ENCODE measurements at places on chromosomes 16 and 17.

DNA sequence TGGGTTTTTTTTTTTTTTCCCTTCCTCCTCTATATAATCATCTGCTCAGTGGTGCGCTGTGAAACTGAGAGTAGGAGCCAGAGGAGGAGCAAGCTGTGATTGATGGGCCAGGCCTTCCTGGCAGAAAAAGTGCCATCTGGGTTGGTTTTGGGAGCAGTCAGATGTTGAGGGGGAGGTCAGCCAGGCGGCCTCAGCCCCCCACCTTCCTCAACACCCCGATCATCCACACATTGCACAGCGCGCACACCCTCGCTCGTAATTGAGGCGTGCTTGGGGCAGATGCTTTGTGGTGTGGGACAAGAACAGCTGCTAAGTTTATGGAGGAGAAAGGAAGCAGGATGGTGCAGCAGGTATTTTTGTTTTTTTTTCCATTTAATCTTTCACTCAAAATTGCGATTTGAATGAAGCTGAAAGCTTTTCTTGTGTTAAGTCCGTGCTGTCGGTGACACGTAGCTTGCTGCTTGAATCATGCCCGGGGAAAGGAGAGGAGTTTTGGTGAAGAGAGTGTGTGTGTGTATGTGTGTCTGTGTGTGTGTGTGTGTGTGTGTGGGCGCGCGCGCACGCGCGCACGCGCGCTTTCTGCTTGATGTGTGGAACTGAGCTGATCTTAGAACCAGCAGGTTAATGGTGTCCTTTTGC lies 177.4 kb downstream of the RBFOX1 start:
- no peak for DNase-seq

DNA sequence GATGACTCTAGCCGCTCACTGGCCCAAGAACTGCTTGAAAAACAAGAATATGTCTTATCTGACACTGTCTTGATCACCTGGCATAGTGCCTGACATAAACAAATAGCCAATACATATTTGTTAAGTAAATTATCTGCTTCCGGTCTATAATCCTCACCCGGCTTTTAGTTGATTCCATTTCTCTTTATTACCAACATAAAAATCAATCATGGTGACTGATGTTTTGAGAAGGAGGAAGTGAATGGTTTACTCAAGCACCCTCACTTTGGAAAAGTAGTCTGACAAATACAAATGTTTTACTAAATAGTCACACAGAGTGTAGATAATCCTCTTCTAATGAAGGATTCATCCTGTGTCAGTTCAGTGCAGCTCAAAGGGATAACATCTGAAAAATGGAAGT lies 47.0 kb downstream of the SKAP1 start:
- DNase-seq, result no peak

- DNase-seq, result peak; percentile 5
Observed at GRCh38 chr17:70521821-70522256, 352.5 kb downstream of the KCNJ2 start.

DNA sequence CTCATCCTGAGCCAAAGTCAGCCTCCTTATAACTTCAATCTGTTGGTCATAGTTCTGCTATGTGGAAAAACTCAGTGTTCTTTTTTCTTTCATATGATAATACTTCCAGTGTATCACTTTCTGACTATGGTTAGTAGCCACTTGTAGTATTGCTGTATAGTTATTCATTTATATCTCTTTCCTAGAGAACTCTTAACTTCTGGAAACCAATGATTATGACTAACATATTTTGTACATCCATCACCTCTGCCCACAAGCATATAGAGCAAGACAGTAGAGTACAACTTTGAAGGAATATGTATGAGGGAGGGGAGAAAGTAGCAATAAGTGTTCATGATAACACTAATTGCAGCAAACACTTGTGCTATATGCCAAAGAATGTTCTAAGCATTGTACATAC lies 38.6 kb downstream of the COX10 start:
- no peak for DNase-seq

GRCh38 chr17:42002792-42003301 lies 14.4 kb downstream of the DNAJC7 start:
- DNase-seq, result no peak

GRCh38 chr16:10001258-10001775 lies 180.9 kb downstream of the GRIN2A start:
- no peak for DNase-seq

DNA sequence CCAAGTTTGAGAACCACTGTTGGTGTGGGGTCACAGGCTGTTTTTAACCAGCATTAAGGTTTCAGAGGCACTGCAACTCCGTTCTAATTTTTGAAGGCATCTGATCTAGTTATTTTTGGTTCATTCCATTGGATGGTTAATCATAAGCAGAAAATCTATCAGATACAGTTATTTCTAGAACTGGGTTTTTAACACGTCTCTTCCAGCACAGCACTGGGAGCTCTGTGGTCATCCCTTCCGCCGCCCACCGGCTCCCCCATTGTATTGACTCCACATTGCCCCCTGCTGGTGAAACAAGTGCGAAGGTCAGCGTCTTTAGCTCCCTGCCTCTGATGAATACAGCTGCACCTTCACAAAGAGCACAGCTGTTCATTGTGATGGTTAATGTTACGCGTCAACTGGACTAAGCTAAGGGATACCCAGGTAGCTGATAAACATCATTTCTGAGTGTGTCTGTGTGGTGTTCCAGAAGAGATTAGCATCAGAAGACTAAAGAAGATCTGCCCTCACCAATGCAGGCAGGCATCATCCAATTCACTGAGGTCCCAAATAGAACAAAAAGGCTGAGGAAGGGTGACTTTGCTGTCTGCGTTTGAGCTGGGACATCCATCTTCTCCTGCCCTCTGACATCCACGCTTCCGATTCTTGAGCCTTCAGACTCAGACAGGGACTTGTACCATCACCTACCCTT lies 8.5 kb downstream of the CCL18 start:
- peak; percentile 76 for DNase-seq

DNA sequence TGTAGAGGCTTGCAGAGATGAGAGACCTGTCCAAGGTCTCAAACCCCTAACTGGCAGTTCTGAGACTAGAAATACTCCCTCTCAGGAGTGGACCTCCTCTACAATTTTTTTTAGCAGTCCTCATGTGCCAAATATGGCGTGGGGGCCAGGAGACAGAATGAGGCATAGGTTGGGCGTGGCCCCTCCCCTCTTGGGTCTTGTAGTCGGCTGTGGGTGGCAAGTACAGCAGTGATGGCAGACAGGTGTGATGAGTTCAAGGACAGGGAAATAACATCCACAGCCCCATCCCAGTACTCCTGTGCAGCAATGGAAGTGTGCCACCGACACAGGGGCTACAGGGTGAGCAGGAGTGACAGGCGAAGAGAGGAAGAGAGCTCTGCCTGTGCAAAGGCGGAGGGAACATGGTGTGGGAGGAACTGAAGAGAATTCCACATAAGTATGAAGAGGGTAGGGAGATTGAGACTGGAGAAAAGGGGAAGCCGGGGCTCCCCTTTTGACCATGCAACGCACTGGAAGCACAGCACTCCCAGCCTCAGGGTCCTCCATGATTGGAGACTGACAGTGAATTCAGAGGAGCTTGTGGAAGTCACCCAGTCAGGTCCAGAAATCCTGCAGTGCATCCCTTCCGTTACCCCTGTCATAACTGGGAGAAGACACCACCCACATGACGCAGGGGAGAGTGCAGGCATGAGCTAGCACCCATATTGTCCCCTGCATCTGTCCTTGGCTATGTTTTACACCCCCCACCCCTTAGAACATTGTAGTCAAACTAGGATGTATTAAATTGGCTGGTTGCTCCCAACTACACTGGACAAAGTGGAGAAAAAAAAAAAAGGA lies 14.8 kb upstream of the CETP start:
- DNase-seq, result no peak

- no peak for DNase-seq
Observed at GRCh38 chr17:31696703-31697325, 162.2 kb downstream of the COPRS start.

GRCh38 chr16:30060836-30061554 lies 4.6 kb upstream of the ALDOA start:
- no peak for DNase-seq

GRCh38 chr16:30032083-30032819 lies 1.2 kb upstream of the TLCD3B start:
- DNase-seq, result peak; percentile 74

DNA sequence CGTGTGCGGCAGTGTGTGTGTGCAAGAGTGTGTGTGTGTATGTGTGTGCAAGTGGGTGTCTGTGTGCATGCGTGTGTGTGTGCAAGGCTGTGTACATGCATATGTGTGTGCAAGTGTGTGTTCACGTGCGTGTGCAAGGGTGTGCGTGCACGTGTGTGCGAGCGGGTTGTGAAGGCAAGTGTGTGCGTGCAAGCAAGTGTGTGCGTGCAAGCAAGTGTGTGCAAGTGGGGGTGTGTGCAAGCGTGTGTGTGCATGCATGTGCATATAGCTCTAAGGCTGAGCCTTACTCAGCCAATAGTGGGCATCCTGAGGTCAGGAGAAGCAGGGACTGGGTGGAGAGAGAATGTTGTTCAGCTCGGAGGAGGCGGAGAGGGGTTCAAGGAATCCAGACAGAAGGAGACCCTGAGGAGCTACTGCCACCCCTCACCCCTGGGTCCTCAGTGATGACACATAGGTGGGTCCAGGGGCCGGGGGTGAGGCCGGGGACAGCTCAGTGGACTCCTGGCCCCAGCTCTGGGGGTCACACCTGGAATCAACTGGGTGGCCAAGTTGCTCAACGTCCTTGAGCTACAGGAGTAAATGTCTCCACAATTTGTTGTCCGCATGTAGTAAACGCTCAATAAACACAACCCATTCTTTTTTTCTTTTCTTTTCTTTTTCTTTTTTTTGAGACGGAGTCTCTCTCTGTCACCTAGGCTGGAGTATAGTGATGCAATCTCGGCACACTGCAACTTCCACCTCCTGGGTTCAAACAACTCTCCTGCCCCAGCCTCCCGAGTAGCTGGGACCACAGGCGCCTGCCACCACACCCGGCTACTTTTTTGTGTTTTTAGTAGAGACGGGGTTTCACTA lies 1.8 kb downstream of the PRR29 start:
- DNase-seq, result no peak

GRCh38 chr17:74077231-74077630 lies 126.2 kb upstream of the RPL38 start:
- DNase-seq, result no peak

DNA sequence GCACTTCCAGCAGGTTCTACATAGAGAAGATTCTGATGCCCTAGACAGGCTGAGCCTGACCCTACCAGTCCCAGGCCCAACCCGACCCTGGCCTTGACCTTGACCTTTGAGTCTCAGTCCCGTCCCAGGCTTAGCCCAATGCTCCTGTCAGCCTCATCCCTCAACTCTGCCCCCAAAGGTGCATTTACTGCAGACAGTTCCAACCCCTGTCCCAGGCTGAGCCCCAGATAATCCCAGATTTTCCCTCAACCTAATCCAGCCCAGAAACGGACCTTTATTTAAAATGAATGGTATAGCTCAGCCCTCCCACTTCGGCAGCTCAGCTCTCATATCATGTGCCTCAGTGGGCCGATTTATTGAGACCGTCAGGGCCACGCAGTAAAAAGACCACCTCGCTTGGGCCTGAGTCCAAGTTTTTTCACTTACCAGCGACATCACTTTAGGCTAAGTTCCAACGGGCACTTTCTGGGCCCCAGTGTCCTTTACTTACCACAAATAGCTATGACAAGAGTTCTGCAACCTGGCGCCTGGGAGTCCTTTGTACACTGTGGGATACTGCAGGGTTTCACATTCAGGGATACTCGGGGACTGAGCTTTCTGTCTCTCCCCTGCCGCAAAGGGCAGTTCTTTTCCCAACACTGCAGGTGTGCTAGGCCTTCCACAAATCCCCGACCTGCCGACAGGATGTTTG lies 89.5 kb downstream of the WSCD1 start:
- no peak for DNase-seq

- no peak for DNase-seq
Observed at GRCh38 chr17:77828749-77829539, 129.6 kb upstream of the TNRC6C start.

DNA sequence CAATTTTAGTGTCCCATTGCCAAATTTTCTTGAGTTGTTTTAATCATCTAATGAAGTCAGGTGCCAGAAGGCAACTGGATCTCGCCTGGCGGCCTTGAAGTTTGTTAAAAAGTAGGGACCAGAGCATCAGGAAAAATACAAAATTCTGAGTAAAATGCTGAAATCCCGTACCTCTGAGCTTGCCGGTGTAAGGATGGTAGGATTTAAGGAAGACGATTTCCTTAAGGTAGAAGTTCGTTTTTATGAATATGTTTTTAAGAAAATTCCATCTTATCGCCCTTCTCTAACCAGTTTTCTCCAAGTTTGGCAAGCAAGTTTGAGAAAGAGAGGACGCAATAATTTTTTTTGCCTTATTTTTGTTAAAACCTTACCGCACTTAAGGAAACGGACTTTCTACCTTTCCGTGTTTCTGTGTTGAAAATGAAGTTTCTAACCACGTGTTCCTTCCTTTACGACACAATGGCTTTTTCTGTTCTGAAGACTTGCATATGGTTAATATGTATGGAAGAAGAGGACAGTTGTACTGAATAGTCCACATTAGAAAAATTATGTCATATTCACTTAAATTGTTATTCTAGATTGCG lies 748 bp downstream of the ATF7IP2 start:
- no peak for DNase-seq

DNA sequence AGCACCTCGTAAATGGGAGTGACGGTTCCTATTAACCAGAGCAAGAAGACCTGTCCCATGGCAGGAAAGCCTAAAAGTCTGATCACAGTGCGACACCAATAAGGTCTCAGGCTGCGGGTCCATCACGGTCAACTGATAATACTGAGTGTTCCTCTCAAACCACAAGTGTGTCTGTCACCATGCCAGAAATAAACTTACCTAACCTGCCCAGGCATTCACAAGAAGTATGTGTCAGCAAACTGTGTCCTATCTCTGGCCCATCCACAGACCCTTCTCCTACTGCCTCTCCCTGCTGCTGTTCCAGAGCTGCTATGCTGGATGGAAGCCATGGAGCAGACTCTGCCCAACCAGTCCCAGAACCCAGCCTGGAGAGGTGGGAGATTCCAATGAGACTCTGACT lies 73.5 kb downstream of the ZNF423 start:
- no peak for DNase-seq

DNA sequence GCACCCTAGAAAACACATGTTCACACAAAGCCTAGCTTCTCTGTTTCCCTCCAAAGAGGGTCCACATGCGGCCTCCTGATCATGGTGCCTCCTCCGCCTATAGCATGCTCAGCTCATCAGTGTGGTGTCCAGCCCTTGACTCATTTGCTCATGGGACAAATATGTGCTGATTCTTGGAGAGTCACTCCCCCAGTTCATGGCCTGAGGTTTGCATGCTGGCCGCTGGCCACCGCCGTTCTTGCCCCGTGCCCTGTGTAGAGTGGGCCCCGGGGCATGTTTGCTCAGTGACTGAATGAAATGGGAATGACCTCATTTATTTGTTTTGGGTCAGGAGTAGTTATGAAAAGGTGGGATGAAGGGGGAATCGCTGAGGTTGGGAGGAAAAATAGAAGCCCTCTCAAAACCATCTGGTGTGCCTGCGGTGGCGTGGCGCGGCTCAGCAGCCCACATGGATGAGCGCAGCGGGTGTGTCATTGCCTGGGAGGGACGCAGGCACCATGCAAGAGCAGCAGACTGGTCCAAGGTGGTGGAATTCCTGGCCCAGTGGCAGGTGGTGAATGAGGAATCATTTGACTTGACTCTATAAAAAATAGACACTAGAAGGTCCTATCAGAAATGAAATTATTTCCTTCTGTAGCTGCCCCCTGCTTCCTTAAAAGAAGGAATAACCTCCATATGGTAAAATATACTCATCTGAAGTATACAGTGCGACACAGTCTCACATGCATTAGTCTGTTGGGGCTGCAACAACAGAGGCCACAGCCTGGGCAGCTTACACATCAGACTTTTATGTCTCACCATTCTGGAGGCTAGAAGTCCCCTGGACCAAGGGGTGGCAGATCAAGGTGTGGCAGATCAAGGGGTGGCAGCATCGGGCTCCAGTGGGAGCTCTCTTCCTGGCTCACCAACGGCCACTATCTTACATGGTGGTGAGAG lies 31.7 kb downstream of the CRISPLD2 start:
- peak; percentile 91 for DNase-seq

All from Calu3 (cell line).